Left lobe of liver (tissue), 2 donors: ENCODE measurements at places on chromosomes 5 and 9. TPM values are rescaled to one million over a fixed set of nuclear protein-coding genes. Genes with fewer than 3 reads are reported as not detected.

- DNase-seq = no peak
Measured at GRCh38 chr9:85268131-85268530, 473.6 kb downstream of the AGTPBP1 start.

GRCh38 chr5:180080486-180081280 lies 9.1 kb upstream of the RNF130 start:
- DNase-seq = no peak

GRCh38 chr5:99315413-99316183 lies 386.8 kb upstream of the CHD1 start:
- no peak for DNase-seq

GRCh38 chr9:93682155-93682968 lies 106.0 kb downstream of the PHF2 start:
- DNase-seq = peak; percentile 76

The ACSL6 gene
- total RNA-seq = 3.7 TPM

DNA sequence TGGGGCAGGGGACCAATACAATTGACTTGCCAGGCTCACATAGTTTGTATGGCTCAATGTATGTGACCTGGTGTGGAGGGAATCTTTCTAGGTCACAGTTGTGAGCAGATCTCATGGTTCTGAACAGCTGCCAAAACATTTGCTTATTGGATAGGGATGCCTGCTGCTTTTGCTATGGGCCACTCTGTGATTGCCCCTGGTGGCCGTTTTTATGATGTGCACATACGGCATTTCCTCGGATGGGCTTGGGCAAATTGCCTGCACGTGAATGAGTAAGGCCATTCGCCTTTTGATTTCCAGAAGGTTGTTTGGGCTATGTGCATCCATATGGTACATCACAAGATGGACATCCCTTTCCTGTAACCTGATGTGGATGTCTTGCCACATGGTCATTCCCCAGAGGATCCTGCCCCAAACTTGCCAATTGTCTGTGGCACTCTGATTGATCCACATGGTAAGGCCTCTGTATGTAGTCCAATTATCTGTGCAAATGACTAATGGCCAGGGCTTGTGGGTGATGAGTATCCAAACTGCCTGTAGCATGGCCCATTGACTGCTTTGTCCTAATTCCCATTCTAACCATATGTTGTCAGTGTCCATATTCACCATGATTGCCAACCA lies 10.7 kb upstream of the SLC22A4 start:
- DNase-seq = peak; percentile 42

DNA sequence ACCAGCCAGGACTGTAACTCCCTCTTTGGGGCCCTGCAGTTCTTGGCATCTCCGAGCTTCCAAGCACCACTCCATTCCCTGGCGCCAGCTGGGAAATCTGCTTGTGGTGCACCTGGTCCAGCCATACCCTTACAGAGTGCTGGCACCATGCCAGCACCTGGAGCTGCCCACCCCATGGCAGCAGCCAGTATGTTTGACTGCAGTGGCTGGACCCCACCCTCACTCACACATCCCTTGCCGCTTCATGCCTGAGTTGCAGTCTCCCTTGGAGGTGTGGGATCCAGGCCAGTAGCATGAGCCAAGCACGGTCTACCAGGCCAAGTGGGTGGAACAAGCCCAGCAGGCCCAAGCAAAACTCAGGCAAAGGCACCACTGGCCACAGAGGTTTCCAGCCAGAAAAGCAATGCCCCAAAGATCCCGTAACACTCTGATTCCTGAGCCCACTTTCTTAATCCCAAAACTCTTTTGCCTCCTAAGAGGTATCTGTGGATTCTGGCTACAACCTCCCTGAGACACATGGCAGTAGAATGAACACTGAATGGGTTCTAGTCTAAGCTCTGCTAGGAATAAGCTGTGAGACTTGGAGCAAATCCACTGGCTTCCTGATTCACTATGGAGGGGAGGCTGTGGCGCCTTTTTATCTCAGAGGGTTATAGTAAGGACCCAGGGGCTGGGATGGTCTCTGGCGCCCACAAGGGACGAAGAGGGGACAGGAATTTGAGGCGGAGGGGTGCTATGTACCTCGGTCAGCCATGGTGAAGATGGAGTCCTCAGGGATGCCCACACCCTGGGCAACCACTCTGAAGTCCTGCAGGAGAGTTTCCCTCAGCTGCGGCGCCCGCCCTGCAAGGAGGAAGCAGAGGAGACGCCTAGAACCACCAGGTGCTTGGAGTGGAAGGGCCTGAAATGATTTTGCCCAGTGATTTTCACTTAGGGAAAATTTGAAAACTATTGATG lies 5.6 kb downstream of the AMBP start:
- DNase-seq = peak; percentile 76
